Spinal cord (tissue), 10 donors: ENCODE measurements at places on chromosomes 1 and 21. TPM values are rescaled to one million over a fixed set of nuclear protein-coding genes. Genes with fewer than 3 reads are reported as not detected.

DNA sequence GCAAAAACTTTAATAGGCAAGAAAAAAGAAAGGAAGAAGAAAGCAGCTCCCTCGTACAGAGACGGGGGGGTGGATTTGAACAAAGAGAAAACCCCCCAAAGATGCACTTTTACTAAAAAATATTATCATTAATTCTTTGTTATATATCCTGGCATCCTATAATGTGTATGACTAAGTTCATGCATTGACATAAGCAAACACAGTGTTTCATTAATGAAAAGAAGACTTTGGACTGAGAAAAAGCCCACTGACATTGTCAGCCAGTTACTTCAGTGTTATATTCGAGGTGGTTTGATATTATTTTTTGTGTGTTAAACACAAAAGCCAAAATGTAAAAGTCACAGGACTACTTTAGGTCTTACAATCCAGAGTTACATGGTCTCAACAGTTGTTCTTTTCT lies 110.1 kb upstream of the DPYD start:
- no peak for DNase-seq

GRCh38 chr1:110134050-110134595 lies 16.2 kb upstream of the SLC6A17 start:
- DNase-seq: no peak

ZNF593OS gene
- polyA plus RNA-seq: 2.7 TPM

STXBP3 gene
- 54.1 TPM for polyA plus RNA-seq

LDLRAD1 gene
- polyA plus RNA-seq: not detected

DNA sequence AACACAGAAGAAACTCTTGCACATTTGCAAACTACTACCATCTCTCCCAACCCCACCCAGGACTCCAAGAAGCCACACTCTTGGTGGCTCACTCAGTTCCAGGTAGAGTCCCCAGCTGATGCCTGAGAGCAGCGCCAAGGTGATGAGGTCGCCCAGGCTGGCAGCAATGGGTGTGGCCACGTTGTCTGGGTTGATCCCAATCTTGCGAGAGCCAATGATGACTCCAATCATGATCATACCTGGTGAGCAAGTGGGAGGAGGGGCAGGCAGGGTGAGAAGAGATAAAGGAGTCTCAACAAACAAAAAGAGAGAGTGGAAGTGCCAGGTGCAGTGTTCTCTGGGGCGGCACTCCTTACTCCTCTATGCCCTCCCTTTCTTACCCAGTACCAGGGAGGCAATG lies 14.4 kb downstream of the SLC41A1 start:
- DNase-seq: no peak

SIK1 gene
- polyA plus RNA-seq: 4.7 TPM

DNA sequence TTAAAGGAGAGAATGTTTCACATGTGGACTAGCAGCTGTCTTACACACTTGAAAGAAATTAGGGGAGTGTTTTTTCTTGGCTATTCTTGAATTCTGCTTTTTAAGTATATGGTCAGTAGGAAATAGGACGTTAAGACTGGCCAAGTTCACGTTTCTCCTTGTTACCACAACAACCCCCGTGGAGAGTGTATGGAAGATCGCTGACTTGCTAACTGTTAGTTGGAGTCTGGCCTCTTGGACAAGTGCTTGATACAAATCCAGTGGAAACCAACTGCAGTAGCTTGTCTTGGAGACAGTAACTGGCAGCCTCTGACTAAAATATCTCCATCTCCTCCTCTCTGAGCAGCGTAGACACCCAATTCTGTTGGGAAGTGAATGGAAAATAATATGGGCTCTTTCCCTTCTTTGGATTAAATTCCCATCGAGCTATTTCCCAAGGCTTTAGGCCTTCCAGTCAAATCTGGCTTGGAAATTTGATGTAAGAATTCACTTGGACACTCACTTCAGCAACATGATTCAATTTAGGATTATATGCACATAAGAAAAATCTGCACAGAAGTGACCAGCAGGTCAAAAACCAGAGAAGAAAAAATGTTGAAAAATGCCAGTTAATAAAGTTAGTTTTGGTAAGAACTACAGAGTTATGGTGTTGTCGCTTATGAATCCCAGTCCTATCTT lies 3.6 kb upstream of the NFIA start:
- no peak for DNase-seq

SLC2A1 gene
- 89.2 TPM for polyA plus RNA-seq

GRCh38 chr1:22376001-22376400 lies 75.7 kb upstream of the ZBTB40 start:
- DNase-seq: no peak

CHIA gene
- not detected for polyA plus RNA-seq
